ENCODE measurements at places on chromosomes 5 and 9.

DNA sequence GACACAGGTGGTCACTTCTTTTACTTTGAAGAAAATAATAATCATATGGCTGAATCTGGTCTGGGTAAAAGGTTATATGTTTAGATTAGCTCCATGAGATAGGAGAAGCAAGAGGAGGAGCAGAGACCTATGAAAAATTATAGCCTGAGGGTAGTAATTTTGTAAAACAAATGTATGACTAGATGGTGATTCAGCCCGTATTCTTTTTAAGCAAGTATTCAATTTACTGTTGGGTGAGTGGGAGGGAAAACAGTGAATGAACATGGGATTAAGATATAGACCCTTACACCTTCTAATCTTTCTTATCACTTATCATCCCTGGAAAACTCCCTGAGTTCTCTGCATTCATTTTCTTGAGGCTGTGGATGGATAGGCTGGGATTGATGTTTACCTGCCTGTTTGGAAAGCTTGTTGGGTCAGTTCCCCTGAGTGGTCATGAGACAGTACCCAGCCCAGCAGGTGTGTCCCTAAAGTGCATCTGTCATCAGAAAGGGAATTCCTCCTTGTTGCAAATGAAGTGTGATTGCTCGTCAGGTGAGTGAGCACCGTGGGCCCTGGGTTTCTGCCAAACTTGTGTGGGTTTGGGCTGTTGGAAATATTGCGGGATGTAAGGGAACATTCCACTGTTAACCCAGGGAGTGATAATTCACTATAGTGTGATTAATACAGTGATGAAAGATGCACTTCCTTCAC is 101.2 kb upstream of the GDNF start:
- DNase-seq, result no peak

- no peak for DNase-seq
Measured at GRCh38 chr9:72794946-72795345, 157.9 kb downstream of the ALDH1A1 start.

DNA sequence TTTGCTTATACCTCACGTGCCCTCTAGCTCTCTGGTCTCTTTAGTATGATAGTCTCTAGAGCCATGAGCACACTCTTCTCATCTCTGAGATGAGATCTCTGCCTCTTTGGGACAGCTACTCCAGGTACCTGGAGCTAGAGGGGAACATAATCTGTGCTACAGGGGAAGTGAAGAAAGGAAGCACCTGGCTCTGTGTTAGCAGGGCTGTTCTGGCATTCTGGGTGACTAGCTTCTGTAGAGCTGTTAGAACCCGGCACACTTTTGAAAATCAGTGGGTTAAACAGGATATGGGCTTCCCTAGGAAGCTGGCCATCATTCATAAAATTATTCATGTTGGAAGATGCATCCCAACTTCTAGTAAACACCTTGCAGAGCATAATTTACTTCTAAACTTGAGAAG is 224.8 kb downstream of the MCTP1 start:
- DNase-seq, result no peak

DNA sequence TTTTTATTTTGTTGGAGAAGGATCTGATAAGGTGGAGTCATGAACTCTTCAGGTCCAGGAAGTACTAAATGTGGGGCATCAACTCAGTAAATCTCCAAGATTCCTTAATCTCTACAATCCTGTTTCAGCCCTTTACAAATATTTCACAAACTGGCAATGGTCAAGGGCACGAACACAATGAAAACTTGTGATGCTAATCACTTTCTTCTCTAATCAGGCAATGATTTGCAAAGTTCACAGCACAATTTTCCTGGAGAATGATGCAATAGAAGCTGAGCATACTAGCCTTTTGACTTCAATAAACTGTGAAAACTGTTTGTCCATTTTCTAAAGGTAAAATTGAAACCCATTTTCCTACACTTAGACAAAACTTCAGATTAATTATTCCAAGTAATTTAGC is 16.9 kb downstream of the GDF9 start:
- no peak for DNase-seq
